ENCODE measurements at places on chromosomes 4 and X. TPM values are rescaled to one million over a fixed set of nuclear protein-coding genes. Genes with fewer than 3 reads are reported as not detected.

DNA sequence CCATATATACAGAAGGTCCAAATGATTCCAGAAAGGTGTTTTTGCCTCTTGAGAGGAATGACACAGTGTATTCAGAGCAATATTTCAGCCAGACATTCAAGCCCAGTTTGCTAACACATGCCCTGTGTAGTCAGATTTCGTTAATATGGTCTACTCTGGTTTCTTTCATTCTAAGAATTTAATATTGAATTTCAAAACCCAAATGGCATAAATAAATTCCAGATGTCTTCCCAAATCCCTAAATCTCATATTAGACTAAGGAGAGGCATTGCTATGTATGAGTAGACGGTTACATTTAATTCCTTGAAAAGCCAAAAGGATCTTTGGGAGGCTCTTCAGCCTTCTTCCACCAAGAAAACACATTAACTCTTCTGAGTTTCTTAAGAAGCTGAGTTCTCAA is 66.3 kb upstream of the C1QTNF7 start:
- no peak for DNase-seq

Gene TREX2
- total RNA-seq = 0.63 TPM

Gene CLCN4
- total RNA-seq = 8.0 TPM

DNA sequence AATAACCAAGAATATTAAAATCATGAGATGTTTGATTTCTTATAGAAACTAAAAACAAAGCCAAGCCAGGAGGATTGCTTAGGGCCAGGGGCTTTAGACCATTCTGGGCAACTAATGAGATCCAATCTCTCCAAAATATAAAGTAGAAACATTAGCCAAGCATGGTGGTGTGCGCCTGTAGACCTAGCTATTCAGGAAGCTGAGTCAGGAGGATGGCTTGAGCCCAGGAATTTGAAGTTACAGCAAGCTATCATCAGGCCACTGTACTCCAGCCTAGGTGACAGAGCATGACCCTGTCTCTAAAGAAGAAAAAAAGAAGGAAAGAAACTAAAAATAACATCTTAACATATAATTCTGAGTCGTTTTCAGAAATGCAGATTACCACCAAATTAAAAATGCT is 96.7 kb downstream of the NAF1 start:
- no peak for DNase-seq

- DNase-seq = no peak
Observed at GRCh38 chr4:183959319-183960045, 54.4 kb downstream of the STOX2 start.

Gene CT83
- total RNA-seq = not detected

DNA sequence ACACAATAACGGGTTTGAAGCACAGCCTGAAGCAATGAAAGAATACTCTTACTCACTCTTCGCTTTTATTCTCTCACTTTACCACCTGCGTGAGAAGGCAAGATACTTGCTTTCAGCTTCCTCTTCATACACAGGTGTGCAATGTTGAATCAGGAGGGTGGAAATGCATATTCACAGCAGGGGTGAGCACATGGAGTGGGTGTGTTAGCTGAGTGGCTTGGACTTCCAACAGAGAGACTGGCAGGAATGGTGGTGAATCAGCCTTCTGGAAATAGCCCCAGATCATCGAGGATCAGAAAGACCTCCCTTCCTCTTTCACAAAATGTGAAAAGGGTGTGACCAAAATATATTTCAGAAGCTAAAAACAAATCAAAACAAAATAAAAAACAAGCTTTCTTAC is 521.2 kb downstream of the STIM2 start:
- no peak for DNase-seq

Gene ANOS1
- 2.9 TPM for total RNA-seq

Gene C1GALT1C1
- 26.7 TPM for total RNA-seq

DNA sequence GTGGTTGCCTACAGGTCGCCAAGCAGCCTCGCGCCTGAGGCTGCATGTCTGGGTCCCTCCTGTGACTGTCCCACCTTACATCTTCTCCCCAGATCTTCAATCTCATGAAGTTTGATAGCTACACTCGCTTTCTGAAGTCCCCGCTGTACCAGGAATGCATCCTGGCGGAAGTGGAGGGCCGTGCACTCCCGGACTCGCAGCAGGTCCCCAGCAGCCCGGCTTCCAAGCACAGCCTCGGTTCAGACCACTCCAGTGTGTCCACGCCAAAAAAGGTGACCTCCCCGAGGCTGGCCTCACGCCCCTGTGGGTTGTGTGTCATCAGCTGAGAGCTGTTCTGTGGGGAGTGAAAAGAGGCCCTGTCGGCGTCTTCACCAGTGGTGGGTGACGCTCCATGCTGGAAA is 24.9 kb upstream of the HGFAC start:
- no peak for DNase-seq

- DNase-seq = no peak
Observed at GRCh38 chr4:158824425-158825274, 55.8 kb downstream of the FNIP2 start.

Gene SLC10A7
- 15.5 TPM for total RNA-seq

Gene GAGE12H
- not detected for total RNA-seq

DNA sequence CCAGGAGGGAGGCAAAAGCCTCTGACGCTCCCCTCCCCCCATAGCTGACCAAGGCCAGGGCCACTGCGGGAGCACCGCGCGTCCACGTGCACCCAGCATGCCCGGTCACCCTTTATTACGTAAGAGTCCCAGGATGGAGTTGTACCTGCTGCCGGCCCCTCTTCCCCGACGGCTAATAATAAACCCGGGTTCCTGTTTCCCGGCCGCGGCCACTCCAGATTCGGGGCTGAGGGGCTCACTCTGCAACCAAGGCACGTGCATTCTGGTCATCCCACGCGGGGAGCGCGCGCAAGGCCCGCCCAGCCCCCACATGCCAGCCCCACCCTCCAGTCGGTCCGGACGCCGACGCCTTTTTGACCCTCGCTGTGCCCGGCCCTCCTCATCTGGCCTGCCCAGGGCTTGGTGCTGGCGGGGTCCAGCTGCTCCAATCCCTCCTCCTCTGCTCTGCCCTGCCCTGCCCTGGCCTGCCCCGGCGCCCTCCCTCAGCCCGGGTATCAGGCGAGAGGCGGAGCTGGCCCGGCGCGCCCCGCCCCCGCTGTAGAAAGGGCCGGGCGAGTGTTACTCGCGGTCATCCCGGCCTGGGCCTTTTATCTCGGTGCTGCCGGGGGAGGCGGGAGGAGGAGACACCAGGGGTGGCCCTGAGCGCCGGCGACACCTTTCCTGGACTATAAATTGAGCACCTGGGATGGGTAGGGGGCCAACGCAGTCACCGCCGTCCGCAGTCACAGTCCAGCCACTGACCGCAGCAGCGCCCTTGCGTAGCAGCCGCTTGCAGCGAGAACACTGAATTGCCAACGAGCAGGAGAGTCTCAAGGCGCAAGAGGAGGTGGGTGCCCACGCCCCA is 2.6 kb downstream of the MID1IP1 start:
- DNase-seq = peak; percentile 79

GRCh38 chrX:129769467-129770154 is 10.1 kb upstream of the SASH3 start:
- peak; percentile 40 for DNase-seq

DNA sequence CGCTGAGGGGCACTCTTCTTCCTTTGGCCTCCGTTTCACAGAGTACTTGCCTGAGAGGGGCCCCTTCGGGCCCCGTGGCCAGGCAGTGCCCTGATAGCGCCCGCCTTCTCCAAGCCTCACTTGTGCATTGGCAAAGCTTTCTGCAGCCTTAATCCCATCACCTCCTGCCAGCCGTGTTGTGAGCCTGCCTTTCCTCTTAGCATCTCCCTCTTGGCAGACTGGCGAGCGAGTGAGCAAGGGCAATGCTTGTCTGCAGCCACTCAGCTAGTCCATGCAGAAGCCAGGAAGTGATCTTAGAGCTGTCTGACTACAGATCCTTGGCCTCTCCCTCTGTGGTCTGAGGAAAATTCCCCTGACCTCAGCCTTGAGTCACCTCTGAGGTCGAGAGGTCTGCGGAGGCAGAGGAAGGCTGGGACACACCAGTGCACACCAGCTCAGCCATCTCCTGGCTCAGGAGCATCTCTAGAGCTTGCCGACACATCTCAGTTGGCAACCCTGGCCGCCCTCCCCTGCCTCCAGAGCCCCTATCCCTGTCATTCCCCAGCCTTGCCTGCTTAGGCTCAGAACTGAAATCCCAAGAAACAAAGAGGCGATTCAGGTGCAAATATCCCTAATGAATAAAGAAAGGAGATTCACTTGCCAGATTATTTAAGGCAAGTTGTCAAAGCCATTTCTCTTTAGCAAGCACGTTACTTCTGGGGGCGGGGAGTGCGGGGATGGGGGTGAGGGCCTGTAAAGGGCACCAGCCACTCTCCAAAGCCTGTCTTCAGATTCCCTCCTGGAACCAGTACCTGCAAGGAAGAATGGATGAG is 143.5 kb upstream of the MAMLD1 start:
- no peak for DNase-seq

Gene NXT2
- 4.9 TPM for total RNA-seq

GRCh38 chr4:141871086-141871770 is 234.8 kb downstream of the IL15 start:
- no peak for DNase-seq

GRCh38 chrX:30881797-30882196 is 7.3 kb downstream of the TAB3 start:
- DNase-seq = no peak

Gene RBM46
- total RNA-seq = 1.3 TPM

Gene FAM149A
- total RNA-seq = 38.2 TPM

GRCh38 chr4:35164063-35164462 is 1080.3 kb downstream of the ARAP2 start:
- no peak for DNase-seq

Gene CXCL9
- total RNA-seq = 0.35 TPM

Gene DGKK
- not detected for total RNA-seq

- DNase-seq = no peak
Observed at GRCh38 chrX:149570668-149571067, 16.6 kb downstream of the MAGEA9B start.

Gene FAM47E
- 13.8 TPM for total RNA-seq

GRCh38 chrX:9500584-9500983 is 35.7 kb downstream of the TBL1X start:
- no peak for DNase-seq

All from mucosa of gallbladder (tissue), 1 donor.